ENCODE measurements at places on chromosomes 1 and 21.

DNA sequence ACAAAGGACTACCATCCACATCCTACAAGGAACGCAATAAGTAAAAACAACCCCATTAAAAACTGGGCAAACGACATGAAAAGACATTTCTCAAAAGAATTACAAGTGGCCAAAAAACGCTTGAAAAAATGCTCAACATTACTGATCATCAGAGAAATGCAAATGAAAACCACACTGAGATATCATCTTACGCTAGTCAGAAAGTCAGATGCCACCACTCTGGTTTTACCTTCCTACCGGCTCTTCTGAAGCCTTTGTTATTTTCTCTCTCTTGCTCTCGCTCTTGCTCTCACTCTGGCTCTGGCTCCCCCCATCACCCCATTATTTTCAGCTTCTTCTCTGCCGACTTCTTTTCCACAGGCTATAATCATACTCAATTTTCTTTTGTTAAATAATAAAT is 38.8 kb downstream of the VPS45 start:
- no peaks in the 10 kb centered on the region for H3K4me1 ChIP-seq
- peaks cover 37% of the 10 kb centered on the region for H3K36me3 ChIP-seq

- H3K4me3 ChIP-seq: no peak overlapping the region
- DNase-seq: no peak
- peaks cover 60% of the 10 kb centered on the region for H3K27me3 ChIP-seq
- peaks cover 16% of the 10 kb centered on the region for H3K4me1 ChIP-seq
- H3K27ac ChIP-seq: no peak overlapping the region
Measured at GRCh38 chr1:107972391-107973180, 7.6 kb upstream of the VAV3 start.

GRCh38 chr1:61334718-61335589 is 252.6 kb downstream of the NFIA start:
- peaks cover 56% of the 10 kb centered on the region for H3K4me1 ChIP-seq
- H3K27me3 ChIP-seq: no peaks in the 10 kb centered on the region
- peak overlapping the region; percentile 88 for H3K27ac ChIP-seq
- no peak overlapping the region for H3K4me3 ChIP-seq
- no peak for DNase-seq

- H3K27me3 ChIP-seq: no peaks in the 10 kb centered on the region
- peaks cover 18% of the 10 kb centered on the region for H3K36me3 ChIP-seq
- H3K4me3 ChIP-seq: no peak overlapping the region
- H3K4me1 ChIP-seq: no peaks in the 10 kb centered on the region
- no peak for DNase-seq
Measured at GRCh38 chr21:44039828-44040227, 27.7 kb downstream of the TRAPPC10 start.

DNA sequence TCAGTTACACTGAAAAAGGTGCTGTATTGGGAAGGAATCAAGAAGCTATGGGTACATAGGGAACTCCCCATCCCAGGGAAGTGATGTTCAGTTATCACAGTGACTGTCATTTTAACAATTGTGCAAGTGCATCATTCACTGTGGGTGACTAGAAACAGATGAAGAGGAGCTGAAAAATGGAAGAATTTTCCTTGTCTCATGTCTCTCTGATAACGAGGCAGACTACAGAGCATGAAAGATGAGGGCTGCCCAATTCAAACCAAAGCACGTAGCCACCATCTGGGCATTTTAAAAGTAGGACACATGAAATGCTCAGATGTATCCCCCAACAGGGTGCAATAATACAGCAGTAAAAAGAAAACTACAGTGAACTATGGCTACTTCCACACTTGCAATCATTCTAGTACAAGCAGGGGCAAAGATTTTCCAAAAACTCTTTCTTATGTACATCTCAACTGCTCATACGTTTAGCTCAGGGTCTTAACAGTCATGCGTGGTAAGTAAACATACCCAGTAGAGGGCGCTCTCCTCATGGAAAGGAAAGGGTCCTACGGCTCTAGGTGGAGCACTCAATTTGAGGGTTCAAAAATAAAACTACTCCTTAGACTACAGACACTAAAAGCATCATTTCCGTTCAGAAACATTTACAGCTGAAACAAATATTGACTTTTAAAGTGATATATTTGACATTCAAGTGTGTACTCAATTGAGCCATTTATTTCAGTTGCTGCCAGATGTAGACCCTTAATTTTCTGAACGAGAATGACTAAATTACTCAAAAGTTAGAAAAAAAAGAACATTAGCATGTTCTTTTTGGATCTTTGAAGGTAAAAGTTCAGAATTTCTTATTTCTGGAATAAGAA is 143.2 kb downstream of the KCTD3 start:
- H3K27me3 ChIP-seq: peaks cover 14% of the 10 kb centered on the region
- DNase-seq: no peak
- no peaks in the 10 kb centered on the region for H3K36me3 ChIP-seq
- no peaks in the 10 kb centered on the region for H3K4me1 ChIP-seq
- no peak overlapping the region for H3K4me3 ChIP-seq
- H3K27ac ChIP-seq: no peak overlapping the region

All from mesothelial cell of epicardium (in vitro differentiated cells).